ENCODE measurements at places on chromosomes 3 and 15.

GRCh38 chr15:74322558-74323180, 44.8 kb downstream of the CYP11A1 start:
- peak; percentile 70 for DNase-seq

DNA sequence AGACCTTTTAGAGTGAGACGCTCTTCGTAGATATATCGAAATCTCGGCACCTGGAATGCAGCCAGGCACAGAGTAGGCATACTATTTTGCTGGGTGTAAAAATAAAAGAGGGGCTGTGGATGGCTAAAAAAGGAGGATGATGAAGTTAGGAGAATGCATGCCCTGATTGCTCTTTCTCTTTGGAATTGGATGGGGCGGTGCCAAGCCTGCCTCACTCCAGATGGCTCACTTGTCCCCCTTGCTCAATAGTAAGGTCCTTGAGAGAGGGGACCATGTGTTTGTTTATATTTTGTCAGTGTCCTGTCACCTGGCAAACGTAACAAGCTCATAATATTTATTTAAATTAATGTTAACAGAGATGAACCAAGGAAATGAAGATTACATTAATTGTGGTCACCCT, 33.0 kb downstream of the SNRK start:
- no peak for DNase-seq

- no peak for DNase-seq
Observed at GRCh38 chr3:52399131-52399530, 45.8 kb downstream of the SEMA3G start.

GRCh38 chr3:40200692-40201316, 108.7 kb upstream of the EIF1B start:
- DNase-seq = no peak

DNA sequence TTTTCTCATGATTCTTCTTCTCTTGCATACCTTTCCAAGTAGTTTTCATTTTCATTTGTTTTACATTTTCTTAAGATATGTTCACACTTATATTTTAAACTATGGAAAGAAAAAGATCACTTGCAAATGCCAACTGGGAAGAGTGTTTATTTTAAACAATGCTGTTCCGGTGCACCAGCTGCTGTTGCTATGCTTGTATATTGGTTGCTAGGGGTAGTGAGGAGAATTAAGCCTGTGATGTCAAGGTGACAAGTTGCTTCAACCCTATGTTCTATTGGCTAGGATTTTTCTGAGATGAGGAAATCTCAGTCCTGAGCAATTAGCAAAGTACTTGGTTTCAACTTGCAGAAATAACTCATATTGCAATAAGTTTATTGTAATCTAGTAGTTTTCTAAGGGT, 500.1 kb downstream of the MFSD1 start:
- DNase-seq = no peak

DNA sequence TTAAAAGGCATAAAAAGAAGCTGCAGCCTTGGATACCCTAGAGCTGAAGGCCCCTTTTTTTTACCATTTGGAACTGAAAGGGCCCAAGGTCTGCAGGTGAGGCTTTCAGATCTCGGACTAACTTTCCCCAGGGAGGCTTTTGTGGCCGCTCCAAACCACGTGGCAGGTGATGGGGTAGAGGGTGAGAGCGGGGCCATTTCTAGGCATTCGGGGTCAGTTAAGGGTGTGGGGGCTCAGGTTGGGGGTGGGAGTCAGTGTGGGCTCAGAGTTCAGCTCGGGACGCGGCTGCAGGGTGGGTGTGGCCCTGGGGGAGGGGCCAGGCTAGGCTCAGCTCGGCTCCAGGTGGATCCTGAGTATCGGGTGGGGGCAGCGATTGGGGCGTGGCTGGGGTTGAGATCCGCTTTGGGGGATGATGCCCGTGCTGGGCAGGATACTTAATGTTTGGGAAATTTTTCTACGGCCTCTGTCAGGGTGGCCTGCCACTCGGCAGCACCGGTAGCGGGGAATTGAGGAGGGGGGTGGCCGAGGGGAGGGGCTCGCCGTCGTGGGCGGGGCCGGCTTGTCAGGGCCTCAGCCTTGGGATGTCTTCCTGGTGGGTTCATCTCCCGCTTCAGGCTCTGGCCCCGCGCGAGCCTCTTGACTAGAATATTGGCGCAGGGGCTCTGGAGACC, 2.5 kb downstream of the KLF13 start:
- peak; percentile 49 for DNase-seq

GRCh38 chr3:192570821-192571791, 156.2 kb downstream of the FGF12 start:
- DNase-seq = peak; percentile 21

GRCh38 chr3:173584838-173585831, 187.6 kb downstream of the NLGN1 start:
- no peak for DNase-seq

GRCh38 chr3:17182166-17182565, 297.4 kb downstream of the PLCL2 start:
- no peak for DNase-seq

- DNase-seq = no peak
Observed at GRCh38 chr3:115436767-115437301, 186.5 kb upstream of the GAP43 start.

- DNase-seq = no peak
Observed at GRCh38 chr15:99734575-99734974, 1.3 kb upstream of the LYSMD4 start.

DNA sequence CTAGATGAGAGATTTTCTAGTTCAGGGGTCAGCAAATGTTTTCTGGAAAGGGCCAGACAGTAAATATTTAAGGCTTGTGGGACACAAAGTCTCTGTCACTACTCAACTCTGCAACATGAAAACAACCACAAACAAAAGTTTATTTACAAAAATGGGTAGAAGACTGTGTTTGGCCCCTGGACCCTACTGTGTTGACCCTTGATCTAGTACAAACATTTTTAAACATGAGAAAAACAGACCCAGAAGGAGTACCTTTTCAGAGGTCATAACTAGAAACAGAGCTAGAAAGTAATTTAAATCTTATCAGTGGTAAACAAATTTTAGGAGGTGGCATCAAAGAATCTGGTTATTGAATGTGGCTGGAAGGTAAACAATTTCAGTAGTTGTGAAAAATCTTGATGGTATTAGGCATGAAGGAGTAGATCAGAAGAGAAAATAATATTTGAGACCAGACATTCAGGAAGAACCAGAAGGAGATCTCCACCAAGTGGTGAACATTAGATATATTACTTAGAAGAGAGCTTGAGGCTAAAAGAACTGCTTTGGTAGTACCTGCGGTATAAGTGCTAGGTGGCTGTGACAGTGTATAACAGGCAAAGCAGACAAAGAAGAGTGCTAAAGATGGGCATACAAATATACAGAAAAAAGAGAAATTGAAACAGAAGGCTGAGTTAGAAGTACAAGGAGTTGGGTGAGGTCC, 101.7 kb downstream of the NR1I2 start:
- no peak for DNase-seq

GRCh38 chr15:42825599-42825998, 88.7 kb upstream of the CDAN1 start:
- no peak for DNase-seq

GRCh38 chr15:45225506-45226273, 26.3 kb upstream of the SLC28A2 start:
- no peak for DNase-seq

DNA sequence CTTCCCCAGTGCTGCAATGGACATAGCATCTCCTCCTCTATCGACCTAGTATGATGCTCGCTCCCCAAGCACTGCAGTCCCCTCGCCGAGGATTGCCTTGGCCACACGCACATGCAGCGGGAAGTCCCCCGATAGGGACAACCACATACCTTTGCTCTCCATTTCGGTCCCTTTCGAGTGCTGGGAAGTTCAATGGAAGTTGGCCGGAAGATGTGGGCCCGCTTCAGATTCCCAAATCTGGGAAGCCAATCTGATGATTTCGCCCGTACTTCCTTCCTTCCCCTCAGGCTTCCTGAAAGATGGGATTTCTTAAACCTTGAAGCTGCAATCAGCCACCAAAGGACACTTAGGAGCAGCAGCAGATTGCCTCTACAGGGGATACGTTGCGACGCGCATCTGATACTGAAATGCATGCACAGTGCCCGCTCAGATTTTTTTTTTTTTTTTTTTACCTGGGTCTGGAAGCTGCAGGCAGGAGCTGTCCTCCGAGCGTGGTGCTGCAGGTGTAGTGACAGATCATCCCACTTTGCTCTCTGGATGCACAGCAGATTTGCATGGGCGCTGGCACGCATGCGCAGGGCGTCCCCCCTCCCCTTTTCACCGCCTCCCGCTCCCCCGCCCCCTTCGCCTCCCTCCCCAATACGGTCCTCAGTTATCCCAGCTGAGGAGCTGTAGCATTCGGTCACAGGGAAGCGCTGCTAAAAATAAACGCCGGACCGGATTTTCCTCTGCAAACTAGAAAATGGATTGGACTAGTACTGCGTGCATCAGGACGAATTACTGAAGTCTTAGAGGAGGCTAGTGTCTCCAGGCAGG, at the start of gene FGF12:
TSS of gene FGF12 (minus strand) at position 510 of the 816 bp plus-strand sequence.
- DNase-seq = peak; percentile 29

DNA sequence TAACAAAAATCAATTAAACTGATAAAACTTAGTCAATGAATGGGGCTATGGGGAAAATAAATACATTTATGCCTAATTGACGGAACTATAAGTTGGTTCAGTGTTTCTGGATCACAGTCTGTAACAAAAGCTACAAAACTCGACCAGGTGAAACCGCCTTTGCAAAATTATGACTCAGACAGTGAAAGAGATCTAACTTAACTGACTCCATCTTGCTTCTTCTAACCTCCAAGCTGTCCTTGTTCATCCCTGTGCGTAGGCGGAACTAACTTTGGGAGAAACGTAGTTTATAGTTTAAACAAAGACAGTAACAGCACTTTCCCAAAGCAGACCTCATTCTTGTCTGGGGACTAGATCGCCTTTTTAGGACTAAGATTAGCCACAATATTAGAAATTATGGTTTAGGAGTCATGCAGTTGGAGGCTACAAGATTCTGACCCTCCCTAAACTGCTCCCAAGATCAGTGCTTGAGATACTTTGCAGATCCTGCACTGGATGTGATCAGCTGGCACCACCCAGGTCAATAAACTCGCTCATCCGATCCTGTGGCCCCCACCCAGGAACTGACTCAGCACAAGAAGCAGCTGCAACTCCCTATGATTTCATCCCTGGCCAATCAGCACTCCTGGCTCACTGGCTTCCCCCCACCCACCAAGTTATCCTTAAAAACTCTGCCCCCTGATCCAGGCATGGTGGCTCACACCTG, 7.2 kb upstream of the MFGE8 start:
- DNase-seq = peak; percentile 37

- no peak for DNase-seq
Observed at GRCh38 chr15:49589030-49589429, 31.6 kb downstream of the FAM227B start.

DNA sequence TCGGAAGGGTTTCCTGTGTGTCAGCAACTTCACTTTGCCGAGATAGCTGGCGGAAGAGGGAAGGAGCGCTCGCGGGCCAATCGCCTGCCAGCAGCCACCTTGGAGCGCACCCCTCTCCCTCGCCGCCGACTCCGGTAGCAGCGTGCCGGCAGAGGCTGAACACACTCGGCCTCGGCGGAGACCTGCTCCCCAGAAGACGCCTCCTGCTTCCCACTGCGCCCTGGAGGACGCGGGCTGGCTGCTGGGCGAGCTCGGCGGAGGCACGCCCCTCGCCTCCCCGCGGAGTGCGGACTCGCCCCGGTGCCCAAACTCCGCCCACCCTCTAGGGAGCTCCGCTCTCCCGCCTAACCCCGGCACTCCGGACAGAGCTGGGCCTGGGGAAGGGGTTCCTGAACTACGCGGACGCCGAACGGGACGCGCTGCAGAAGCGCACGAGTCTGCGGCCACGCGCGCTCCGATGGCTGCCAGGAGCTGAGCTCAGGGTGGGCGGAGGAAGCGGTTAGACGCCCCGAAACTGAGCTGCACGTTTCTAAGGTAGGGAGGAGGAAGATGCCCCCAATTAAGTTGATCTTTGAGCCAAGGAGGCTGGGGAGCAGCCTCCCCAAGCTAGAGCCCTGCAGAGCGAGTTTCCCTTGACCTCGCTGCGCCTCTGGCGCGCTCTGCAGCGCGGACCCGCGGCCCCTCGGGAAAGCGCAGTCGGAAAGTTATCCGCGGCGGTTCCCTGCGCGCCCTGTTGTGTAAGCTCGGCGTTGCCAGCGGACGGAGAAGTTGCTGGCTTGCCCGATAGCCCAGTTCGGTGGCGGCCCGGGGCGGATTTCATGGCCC, at the start of gene P2RY1:
TSS of gene P2RY1 (plus strand) at position 356 of the 825 bp plus-strand sequence. CDS start 652 bp downstream, outside the sequence.
- peak; percentile 38 for DNase-seq

DNA sequence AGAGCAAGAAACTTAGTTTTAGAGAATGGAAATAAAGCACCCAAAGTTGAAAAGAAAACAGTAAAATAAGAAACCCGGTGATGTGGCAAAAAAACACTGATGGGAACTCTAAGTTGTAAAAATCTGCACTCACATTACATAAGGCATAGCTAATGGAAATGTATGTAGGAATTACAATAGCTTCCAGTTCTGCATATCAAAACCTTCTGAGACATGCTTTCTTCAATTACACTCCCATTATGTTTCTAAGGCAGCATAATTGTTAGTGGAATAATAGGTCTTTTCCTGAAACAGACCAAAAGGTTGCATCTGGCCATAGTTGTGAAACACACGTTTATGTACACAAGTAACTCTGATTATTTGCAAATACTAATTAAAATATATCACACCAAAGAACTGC, 41.4 kb downstream of the SLC30A4 start:
- no peak for DNase-seq

DNA sequence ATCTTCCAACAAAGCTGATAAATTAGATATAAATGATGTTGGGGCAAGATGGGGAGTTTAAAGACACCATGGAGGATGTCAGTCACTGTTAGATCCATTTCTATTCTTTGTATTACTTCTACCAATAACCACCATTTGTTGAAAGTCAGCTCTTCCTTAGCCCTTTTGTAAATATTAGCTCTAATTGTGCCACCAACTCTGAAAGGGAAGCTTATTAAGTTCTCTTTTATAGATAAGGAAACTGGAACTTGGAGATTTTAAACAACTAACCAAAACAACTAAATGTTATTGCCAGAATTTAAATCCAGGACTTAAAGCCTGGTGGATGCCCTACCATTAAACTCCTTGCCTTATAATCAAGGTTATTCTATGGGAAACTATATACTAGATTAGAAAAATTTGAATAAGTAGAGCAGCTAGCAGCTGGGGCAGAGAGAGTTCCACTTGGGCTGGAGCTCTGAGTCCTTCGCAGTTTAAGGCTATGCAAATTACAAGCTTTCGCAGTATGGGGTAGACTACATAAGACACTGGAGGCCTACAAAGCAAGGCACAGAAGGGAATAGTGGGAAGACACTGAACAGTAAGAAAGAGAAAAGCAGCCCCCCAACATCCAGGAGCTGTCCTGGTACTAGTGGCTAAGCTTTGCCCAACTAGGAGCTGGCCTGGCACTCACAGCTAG, 52.6 kb downstream of the TM4SF18 start:
- DNase-seq = no peak

DNA sequence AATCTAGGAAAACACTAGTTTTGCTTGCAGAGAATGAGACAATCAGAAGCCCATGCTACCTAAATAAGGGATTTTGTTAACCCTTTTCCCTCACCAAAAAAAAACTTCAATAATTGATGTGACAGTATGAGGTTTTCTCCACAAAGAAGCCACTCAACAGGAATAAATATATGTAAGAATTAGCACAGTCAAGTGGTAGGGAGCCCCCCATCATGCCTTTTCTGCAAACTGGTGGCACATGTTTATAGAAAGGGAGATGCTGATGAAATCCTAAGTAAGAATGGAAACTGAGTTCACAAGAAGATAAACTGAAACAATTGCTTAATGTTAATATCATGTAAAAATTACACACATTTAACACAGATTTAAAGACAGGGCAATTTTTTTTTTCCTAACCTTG, 51.0 kb downstream of the PHC3 start:
- DNase-seq = no peak

Measured in activated CD4-positive, alpha-beta memory T cell treated with anti-CD3 and anti-CD28 coated beads for 36 hours (primary cell).